Suppressor macrophage (primary cell): ENCODE measurements at places on chromosomes 1 and 21.

DNA sequence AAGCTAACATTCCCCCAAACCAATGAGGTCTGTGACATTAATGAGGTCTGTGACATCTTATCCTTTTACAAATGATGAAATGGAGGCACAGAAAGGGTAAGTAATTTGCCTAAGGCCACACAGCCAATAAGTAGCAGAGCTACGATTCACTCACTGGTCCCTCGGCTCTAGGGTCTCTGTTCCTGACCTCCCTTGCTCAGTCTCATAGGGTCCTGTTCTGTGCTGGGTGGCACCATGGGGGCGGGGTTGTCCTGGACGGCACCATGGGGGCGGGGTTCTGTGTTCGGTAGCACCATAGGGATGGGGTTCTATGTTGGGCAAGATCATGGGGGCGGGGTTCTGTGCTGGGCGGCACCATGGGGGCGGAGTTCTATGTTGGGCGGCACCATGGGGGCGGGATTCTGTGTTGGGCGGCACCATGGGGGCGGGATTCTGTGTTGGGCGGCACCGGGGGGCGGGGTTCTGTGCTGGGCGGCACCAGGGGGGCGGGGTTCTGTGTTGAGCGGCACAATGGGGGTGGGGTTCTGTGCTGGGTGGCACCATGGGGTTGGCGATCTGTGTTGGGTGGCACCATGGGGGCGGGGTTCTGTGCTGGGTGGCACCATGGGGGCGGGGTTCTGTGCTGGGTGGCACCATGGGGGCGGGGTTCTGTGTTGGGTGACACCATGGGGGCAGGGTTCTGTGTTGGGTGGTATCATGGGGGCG, 55.6 kb downstream of the CLSTN1 start:
- DNase-seq = no peak

GRCh38 chr1:53349968-53350852, 22.3 kb upstream of the LRP8 start:
- DNase-seq = no peak

GRCh38 chr21:35749904-35750303, 310.4 kb downstream of the SETD4 start:
- no peak for DNase-seq

DNA sequence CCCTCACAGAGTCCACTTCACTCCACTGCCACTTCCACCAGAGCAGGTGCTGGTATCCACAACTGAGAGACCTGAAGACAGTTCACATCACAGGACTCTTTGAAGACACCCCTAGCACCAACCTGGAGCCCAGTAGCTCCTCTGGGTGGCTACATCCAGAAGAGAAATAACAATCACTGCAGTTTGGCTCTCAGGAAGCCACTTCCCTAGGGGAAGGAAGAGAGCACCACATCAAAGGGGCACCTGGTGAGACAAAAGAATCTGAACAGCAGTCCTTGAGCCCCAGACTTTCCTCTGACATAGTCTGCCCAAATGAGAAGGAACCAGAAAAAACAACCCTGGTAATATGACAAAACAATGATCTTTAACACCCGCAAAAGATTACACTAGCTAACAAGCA, 113.2 kb downstream of the TENT5C start:
- no peak for DNase-seq

GRCh38 chr1:36086529-36087232, 2.0 kb upstream of the ADPRS start:
- no peak for DNase-seq

DNA sequence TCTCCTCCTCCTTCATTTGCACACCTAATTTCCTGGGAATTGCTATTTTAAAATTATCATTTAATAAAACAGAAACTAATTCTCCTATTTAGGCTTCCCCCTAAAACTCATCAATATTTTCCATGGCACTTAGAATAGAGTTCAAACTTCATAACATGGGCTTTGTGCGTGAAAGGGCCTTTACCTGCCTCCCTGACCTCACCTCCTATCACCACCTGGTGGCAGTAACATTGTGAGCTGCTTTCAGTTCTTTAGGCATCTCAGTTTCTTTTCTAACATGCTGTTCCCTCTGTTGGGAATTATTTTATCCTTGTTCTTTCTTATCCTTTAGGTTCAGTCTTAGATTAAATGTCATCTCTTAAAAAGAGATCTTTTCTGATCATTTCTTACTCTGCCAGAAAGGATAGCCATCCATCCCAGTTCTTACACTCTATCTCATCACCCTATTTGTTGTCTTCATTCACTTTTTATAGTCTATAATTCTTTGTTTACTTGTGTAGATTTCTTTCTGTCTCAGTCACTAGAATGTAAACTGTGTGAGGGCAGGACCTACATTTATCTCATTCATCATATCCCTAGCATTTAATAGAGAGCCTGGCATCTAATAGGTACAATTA, 133.8 kb upstream of the KIAA1614 start:
- no peak for DNase-seq

- DNase-seq = no peak
These were observed 542.0 kb downstream of the NUF2 start for GRCh38 chr1:163863731-163864130.

- peak; percentile 32 for DNase-seq
These were observed 140.5 kb upstream of the MAP1LC3C start for GRCh38 chr1:242139442-242139841.

- no peak for DNase-seq
These were observed 247.6 kb upstream of the SGIP1 start for GRCh38 chr1:66286307-66286706.

- DNase-seq = no peak
These were observed 6.0 kb upstream of the SLC27A3 start for GRCh38 chr1:153769221-153769620.

- DNase-seq = no peak
These were observed 8.4 kb downstream of the CD34 start for GRCh38 chr1:207902566-207902965.

DNA sequence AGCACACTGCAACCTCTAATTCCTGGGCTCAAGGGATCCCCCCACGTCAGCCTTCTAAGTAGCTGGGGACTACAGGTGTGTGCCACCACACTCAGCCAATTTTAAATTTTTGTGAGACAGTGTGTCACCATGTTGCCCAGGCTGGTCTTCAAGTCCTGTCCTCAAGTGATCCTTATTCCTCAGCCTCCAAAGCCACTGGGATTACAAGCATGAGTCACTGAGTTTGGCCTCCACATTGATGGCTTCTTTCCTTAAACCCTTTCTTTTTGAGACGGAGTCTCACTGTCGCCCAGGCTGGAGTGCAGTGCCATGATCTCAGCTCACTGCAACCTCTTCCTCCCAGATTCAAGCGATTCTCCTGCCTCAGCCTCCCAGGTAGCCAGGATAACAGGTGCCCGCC, 7.6 kb downstream of the KPNA6 start:
- no peak for DNase-seq

GRCh38 chr21:15063081-15063813, 1.6 kb downstream of the NRIP1 start:
- DNase-seq = no peak

DNA sequence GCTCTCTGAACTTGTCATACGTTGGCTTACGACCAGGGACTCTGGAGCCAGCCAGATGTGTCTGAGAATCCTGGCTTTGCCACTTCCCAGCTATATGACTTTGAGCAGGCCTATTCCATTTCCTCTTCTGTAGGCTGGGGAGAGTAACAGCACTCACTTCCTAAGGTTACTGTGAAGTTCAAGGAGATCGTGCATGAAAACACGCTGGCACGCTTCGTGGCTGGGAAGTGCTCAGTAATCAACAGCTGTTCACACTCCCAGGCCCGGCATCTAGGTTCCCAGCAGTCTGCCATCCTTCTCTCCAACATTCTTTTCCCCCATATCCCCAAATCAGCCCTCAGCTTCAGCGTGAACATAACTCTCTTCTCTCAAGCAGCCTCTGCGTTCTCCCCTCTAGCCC, 2.0 kb downstream of the ASCL5 start:
- DNase-seq = no peak

DNA sequence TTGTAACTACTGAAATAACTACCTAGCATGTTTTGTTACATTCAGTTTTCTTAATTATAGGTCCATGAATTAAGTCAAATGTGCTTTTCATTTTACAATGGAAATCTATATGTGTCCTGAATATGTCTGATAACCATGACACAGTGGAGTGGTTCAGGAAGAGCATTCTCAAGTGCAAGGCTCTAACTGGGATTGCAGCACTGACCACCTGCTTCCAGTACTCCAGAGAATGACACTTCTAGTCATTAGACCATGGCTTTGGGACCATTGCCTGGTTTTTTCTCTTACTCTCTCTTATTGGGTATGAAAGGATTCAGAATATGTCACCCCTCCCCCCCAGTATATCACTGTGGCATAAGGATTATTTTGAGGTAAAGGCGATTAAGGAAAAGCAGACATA, 204.9 kb upstream of the CACYBP start:
- no peak for DNase-seq

- DNase-seq = no peak
These were observed 7.8 kb upstream of the HSD17B7 start for GRCh38 chr1:162782671-162783070.

- DNase-seq = no peak
These were observed 49.6 kb downstream of the TSEN15 start for GRCh38 chr1:184101141-184101540.

- no peak for DNase-seq
These were observed 37.7 kb upstream of the PADI1 start for GRCh38 chr1:17167041-17167785.

- no peak for DNase-seq
These were observed 23.7 kb downstream of the KIAA1614 start for GRCh38 chr1:180936110-180937011.

GRCh38 chr1:87682565-87682964, 353.9 kb downstream of the LMO4 start:
- DNase-seq = no peak

DNA sequence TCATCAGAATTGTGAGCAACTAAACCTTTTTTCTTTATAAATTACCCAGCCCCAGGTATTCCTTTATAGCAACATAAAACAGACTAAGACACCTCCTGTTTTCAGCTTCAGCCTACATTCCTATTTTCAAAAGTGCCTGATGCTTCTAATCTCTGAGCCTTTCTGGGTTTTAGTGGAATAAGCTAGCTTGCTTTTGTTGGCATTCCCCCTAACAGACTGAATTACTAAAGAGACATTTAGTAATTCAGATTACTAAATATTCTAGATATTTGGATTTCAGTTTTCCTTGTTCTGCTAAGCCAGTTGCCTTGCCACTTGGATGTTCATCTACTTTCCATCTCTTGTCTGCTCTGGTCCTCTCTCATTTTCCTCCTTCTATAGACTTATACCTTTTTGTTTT, 10.5 kb upstream of the GNG12 start:
- no peak for DNase-seq

DNA sequence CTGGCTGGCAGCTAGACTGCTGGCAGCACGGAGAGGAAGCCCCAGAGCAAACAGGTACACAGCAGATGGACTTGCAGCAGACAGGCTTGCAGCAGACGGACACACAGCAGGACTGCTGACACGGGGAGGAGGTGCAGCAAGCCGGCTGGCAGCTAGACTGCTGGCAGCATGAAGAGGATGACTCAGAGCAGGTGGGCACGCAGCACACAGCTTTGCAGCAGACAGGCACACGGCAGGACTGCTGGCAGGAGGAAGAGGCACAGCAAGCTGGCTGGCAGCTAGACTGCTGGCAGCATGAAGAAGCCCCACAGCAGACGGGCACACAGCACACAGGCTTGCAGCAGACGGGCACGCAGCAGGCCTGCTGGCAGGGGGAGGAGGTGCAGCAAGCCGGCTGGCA, 498 bp downstream of the KRTAP10-2 start:
- no peak for DNase-seq

GRCh38 chr1:223393275-223394214, at the start of gene CCDC185:
Gene CCDC185, plus strand, starts transcription at chr1:223393415. Its CDS starts 61 bp downstream, at chr1:223393476.
- no peak for DNase-seq

- DNase-seq = no peak
These were observed 9.4 kb downstream of the NUF2 start for GRCh38 chr1:163331116-163331515.

- no peak for DNase-seq
These were observed 17.3 kb downstream of the METTL13 start for GRCh38 chr1:171798765-171799164.

GRCh38 chr1:1959840-1960479, 40.9 kb upstream of the TMEM52 start:
- DNase-seq = peak; percentile 89

- no peak for DNase-seq
These were observed 46.8 kb downstream of the SPATA46 start for GRCh38 chr1:162329826-162330225.

- DNase-seq = no peak
These were observed 38.5 kb upstream of the ENAH start for GRCh38 chr1:225691377-225691776.

DNA sequence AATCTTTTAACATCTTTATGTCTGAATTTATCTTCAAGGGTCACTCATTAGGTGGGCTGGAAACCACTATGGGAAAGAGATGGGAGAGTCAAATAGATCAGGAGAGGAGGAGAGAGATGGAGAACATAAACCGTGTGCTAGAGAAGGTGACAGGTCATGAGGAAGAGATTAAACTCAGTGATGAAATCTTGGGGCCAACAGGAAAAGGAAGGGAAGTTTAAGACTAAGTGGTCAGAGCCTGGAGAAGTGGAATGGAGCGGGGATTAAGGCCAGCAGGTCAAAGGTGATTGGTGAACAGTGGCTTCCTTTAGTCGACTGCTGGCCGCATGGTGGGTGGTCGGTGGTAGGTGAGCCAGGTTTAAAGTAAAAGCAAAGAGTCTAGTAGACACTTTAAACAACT, 169.3 kb upstream of the IVNS1ABP start:
- peak; percentile 35 for DNase-seq

- no peak for DNase-seq
These were observed 3.8 kb upstream of the MAB21L3 start for GRCh38 chr1:116107371-116107770.

- DNase-seq = peak; percentile 34
These were observed 684.4 kb downstream of the PLA2G4A start for GRCh38 chr1:187513190-187513589.

- DNase-seq = no peak
These were observed 719.9 kb upstream of the TMPRSS15 start for GRCh38 chr21:19123525-19123924.

- DNase-seq = no peak
These were observed 135.6 kb downstream of the DUSP10 start for GRCh38 chr1:221606256-221606655.

DNA sequence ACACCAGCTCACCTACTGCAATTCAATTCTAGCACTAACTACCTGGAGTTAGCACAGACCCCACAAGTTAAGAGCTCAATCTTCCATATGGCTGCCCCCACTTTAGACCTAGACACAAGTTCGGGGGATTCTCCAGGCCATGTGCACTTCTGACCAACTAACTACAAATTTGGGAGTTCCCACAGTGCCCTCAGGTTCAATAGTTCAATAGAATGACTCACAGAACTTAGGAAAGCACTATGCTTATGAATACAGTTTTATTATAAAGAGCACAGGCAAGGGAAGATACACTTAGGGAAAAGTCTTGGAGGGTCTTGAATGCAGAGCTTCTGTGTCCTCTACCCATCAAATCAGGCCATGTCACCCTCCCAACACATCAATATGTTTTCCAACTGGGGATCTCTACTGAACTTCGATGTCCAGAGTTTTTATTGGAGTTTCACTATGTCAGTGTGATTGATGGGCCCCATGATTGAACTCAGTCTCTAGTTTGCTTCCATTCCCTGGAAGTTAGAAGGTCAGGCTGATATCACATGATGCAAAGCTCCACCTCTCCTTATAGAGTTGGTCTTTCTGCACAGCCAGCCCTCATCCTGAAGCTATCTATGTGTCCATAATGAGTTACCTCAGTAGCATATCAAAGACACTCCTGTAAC, 46.1 kb downstream of the RAVER2 start:
- DNase-seq = no peak

- no peak for DNase-seq
These were observed 12.0 kb upstream of the LIN9 start for GRCh38 chr1:226320930-226321329.
